ENCODE measurements at places on chromosomes 5 and 9.

DNA sequence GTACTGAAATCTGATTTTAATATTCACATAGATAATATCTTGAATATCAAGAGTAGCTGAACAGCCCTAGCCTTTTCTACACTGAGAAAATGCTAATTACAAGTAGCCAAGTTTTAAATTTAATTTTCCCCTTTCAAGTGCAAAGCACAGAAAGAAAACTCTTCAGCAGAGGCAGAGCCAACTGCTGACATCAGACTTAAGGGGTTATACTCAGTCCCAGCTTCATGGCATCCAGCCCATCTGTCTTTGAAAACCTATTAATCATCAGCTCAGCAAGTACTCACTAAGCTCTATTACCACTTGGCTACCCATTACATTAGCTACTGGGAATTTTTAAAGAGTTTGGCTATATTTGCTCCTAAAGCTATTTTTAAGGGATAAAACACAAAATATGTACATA is 220.5 kb downstream of the SLC12A2 start:
- DNase-seq, result peak; percentile 26

DNA sequence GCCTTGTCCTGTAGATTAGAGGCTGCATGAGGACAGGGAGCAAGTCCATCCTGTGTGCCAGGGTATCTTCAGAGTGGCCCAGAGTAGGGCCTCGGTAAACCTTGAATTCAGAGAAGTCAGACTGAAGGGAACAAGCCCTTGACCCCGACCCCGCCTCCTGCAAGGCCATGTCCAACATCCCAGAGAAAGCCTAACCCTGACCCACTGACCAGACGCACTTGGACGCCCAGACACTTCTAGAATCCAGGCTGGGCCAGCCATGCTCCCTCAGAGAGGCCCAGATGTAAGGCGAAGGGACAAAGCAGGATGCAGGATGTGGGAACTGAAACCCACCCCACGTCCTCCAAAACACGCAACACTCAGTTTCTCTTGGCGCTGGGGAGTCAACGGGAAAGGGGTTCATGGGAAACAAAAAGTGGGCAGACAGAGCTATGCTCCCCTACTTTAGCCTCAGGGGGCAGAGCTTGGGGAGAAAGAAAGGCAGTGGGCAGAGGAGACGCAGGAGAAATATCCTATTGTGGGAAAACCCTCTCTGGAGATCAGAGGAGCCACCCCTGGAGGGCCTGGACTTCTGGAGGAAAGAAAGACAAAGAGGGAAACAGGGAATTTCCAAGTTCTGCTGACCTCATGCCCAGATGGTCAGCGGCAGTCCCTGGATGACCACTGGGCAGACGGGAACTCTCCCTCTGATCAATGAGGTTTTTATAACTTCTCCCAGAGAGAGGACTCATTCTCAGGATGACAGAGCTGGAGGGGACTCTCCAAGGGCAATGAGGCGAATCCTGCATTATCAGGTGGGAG is 13.0 kb downstream of the TNIP1 start:
- no peak for DNase-seq

- DNase-seq, result no peak
These were observed 2.7 kb upstream of the BTNL9 start for GRCh38 chr5:181037365-181037861.

DNA sequence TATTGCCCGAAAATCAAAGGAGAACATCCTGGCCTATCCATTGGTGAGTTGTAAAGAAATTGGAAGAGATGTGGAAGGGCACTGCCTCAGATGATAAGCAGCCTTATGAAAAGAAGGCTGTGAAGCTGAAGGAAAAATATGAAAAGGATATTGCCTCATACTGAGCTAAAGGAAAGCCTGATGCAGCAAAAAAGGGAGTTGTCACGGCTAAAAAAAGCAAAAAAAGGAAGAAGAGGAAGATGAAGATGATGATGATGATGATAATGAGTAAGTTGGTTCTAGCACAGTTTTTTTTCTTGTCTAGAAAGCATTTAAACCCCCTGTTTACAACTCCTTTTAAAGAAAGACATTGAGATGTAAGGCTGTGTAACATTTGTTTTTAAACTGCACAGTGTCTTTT is 59.8 kb upstream of the ZBED3 start:
- no peak for DNase-seq

DNA sequence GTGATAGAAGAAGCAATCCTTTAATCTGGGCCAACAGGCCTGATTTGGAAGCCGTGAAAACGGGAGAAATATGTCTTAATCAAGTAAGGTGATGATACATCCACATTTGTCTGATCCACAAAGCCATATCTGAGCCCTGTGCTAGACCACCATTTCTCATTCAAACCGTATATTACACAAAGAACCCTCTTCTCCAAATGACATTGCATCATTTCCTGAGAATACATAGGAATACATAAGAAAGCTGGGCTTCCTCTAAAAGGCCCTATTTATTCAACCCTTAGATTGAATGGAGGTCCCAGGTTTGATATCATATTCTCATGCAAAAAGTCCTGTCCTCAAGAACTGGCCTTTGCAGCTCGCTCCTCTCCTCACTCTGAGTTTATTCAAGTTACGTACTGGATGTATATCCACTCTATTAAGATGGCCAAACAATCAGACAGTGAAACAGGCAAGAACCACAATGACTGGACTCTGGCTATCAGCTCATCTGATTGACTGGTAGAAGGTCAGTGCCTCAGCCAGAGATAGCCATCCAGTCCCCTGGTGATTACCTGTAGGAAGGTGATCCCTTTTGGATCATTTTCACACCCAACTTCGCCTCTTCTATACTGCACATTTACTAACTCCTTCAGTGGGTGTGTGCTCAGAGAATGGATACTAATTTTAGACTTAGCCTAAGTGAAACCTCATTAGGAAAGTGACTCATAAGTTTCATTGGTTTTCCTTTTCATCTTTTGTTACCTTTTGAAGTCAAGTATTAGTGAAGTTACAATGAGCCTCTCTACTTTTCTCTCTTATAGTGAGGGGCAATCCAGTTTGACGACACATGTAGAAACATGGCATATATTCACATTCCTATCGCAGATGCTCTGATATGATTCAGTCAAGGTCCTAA is 167.6 kb upstream of the WWC1 start:
- DNase-seq, result no peak

DNA sequence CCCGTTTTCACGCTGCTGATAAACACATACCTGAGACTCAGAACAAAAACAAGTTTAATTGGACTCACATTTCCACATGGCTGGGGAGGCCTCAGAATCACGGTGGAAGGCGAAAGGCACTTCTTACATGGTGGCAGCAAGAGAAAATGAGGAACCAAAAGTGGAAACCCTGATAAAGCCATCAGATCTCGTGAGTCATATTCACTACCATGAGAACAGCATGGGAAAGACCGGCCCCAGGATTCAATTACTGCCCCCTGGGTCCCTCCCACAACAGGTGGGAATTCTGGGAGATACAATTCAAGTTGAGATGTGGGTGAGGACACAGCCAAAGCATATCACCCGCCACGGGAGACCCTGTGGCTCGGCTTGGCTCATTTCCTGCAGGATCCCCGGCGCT is 20.2 kb downstream of the EXD3 start:
- DNase-seq, result no peak

DNA sequence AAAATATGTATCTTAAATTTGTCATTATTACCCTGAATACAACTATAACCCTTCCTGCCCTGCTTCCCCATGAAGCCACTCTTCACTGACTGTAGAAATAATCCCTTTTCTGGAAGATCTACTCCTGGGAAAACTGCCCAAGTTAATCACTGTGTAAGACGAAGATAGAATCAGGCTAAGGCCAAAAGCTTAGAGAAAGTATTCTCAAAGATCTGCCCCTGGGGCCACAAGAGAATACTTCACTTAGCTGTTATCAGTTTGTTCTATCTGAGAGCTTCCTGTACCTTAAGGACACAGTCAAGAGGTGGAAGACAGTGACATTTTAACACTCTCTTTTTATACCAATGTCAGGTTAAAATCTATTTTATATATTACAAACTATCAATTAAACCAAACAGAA is 33.8 kb downstream of the RNF145 start:
- DNase-seq, result no peak

All from D721Med (cell line).